ENCODE measurements at places on chromosomes 7 and 10.

- no peak for DNase-seq
Observed at GRCh38 chr7:1085266-1085665, 2.6 kb upstream of the GPER1 start.

- DNase-seq, result no peak
Observed at GRCh38 chr7:150415161-150416153, 35.0 kb upstream of the GIMAP8 start.

DNA sequence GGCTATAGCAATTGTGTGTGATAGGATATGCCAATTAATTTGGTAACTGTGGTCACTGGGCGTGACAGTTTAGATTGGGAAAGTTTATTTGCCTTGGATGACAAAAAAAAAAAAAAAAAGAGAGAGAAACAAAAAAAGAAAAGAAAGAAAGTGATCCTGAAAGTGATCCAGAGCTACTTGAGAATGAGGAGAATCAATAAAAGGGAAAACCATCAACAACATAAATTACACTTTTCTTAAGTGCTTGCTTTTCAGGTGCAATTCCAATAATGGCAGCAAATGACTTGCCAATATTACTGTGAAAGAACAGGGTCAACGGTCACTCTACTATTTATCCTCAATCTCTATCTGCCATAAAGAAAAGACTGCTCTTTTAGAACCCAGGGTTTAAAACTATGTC is 191.8 kb upstream of the SEMA3C start:
- no peak for DNase-seq

- no peak for DNase-seq
Observed at GRCh38 chr7:13984831-13985685, 4.4 kb downstream of the ETV1 start.

DNA sequence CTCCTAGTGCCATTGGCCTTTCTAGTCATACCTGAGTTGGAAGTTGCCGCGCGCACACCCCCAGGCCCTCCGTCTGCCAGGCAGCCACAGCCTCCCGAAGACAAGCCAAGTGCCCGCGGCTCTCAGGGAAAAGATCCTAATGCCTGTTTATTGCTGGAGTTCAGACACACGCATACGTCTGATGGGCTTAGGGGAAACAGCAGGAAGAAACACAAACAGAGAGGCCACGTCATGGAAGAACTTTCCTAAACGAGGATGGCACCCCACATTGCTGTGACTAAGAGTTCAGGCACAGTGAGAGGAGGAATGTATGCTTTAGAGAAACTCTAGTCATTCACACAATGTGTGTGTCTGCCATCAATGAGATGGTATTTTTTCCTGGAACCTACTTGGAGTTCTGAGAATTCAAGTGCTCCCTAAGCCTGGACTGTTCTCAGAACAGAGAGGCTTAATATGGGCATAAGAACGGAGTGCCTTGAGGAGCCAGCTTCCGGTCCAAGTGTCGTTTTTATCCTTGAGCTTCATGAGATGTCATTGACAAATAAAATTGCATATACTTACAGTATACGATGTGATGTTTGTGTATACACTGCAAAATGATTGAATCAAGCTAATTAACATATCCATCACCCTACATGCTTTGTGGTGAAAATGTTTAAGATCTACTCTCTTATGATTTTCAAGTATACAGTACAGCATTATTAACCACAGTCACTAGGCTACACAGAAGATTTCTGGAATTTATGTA is 11.6 kb upstream of the RBP3 start:
- no peak for DNase-seq

DNA sequence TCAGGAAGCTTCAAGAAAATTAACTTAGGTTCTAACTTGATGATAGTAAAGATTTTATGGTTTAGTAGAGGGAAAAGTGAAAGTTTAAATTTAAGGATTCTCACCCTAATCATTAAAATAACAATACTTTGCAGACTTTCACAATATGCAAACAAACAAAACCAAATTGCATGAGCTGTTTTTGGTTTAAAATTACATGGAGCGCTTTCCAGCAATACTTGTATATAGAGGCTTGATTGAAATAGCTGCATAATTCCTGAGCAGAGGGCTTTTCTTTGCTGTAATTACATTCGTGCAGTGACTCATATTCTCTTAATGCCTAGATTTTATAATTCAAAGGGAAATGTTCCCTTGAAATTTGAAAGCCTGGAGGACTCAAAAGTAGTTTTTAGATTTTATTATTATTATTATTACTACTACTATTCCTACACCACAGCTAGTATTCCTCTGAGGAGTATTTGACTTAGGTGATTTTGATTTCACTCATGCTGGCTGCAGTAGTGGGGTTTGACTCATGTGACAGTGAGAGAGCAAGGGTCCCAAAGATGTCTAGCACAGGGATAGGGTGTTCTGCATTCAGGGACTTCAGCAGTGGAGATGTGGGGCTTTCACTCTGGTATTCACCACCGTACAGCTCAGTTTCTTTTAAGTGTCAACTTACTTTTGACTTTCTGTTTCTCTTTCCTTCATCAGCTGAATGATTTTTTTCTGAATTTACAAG is 138.1 kb downstream of the ADAM22 start:
- DNase-seq, result no peak

DNA sequence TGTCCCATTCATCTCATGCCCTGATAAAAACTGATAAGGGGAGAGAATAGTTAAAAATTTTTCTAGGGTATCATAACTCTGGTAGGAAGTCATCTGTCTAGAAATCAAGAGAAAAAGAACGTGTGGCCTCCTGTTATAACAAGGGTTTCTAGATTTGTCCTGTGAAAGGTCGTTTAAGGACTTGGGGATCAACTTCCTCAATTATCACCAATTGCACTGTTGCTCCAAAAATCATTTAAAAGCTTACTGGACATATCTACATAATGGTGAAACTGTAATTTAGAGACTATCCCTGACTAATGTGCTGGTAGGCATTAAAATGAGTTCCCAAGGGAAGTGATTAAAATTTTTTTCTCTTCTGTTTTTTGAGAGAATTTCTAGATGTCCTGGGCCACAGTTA is 58.2 kb downstream of the GPR141 start:
- DNase-seq, result no peak

DNA sequence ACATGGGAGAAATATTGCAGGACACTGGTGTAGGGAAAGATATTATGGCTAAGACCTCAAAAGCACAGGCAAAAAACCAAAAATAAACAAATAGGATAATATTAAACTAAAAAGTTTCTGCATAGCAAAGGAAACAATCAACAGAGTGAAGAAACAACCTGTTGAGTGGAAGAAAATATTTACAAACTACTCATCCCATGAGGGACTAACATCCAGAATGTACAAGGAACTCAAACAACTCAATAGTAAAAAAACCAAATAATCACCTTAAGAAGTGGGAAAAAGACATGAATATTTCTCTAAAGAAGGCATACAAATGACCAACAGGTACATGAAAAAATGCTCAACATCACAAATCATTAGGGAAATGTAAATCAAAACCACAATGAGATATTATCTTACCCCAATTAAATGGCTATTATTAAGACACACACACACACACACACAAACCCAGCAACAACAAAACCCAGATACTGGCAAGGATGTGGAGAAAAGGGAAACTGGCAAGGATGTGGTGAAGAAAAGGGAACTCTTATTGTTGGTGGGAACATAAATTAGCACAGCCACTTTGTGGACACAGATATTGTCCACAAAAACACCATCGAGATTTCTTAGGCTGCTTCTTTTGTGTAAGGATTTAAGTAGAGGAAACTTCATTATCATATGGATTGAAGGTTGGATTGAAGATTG is 9.8 kb upstream of the RAB18 start:
- DNase-seq, result no peak

GRCh38 chr7:120554960-120555571 is 282.1 kb downstream of the KCND2 start:
- DNase-seq, result no peak

DNA sequence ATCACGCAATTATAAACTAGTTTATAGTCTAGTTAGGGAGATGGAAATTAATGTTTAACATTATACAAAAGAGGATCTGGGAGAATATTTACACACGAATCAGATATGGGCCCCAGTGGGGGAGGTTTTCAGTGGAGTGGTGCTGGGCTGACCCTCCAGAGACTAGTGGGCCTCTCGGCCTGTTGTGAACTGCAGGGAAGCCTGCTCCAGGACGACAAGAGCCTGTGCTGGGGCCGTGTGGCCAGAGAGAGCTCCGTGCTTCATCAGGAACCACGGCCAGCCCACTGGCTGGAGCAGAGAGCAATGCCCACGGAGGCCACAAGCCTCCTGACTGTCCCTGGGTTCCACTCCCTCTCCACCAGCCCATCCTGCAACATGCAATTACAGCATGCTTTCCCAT is 11.3 kb upstream of the ESYT2 start:
- no peak for DNase-seq

GRCh38 chr7:157671358-157672255 is 334.8 kb downstream of the DNAJB6 start:
- DNase-seq, result no peak

DNA sequence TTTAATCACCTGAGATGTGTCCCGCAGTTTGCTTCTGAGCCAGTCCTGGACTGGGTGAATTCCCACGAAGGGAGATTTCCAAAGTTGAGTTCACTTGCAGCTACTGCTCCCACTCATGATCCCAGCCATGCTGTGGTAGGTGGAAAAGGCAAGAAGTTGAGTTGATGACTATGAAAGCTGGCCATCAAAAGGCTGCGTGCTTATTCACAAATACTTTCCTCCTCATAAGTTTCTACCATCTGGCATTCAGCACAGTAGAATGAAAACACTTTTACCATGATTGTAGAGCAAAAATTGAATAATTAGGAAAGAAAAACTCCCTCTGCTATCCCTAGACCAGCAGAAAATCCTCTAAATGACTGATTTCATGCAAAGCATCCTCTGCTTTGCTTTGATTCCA is 281.8 kb downstream of the INHBA start:
- DNase-seq, result no peak

GRCh38 chr10:85224366-85224940 is 896.1 kb downstream of the CCSER2 start:
- no peak for DNase-seq

- DNase-seq, result peak; percentile 87
Observed at GRCh38 chr10:27252267-27253000, 11.8 kb upstream of the ACBD5 start.

DNA sequence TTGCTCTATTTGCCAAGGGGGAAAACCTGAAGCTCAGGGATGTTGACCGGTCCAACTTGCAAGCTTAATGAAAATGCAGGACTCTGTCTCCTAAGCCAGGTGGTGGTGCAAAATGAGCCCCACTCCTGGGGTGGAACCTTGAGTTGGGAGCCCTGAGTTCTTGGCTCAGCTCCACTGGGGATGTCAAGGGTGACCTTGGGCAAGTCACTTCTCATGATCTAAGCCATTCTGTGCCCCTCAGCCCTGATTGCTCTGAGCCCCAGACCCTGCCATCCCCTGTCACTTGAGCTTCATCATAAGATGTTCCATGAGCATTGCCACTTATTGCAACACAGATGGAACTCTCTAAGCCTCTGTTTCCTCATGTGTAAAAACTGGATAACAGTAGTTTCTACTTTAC is 33.9 kb downstream of the MYL10 start:
- DNase-seq, result no peak

DNA sequence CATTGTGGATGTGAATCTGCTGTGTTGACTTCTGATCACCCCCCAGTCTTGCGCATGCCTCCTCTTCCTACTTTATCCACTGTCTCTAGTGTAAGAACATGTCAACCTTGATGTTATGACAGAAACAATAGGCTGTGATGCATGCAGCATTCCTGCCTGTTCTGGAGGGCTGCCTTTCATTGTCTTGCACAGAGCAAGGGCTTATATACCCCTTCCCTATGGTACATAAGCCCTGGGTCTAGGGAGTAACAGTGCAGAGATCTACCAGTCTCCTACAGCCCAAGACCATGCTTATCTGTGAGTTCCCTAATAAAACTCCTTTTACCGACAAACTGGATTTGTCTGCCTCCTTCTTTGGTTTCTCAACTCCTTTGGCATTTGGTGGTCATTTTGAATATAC is 177.0 kb upstream of the STK17A start:
- no peak for DNase-seq

- DNase-seq, result no peak
Observed at GRCh38 chr7:47213276-47213675, 368.6 kb downstream of the TNS3 start.

DNA sequence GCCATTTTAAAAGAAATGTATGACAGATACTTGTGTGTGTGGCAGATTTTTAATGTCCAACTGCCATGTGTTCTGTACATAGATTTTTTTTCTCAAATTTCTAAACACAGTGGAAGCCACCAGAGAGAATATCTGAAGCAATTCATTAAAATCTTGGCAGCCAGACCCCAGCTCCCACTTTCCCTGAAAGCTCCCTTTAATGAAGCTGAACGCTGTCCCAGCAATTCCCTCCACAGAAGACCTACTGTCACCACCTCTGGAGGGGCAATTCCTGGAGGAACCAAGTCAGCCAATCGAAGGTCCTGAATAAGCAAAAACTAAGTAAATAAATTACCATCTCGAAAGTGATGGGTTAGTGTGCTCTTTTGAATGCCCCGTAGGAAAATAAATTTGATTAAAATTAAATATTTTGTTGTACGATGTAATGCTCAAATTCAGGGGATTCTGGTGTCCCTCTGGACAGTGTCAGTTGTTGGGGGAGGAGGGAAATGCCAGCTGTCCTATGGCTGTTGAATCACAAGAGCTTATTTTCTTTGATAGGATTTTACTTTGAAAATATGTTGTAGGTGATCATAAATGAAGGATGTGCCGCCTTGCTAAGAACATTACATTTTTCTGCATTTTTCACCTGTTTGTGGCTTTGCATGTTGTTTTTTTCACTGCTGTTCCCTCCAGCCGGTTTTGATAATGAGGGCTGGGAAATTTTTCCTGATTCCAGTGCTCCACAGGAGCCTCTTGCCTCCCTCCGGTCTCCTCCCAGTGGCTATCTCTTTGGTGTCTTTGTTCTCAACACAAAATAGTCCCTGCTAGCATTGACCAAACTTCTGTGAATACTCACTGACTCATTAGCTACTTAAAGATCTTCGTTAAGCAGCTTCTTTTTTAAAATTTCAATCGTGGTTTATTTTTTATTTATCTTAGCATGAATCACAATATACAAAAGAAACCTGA is 9.2 kb upstream of the GSAP start:
- DNase-seq, result no peak
